SIG-M5 (cell line): ENCODE measurements at places on chromosomes 2 and 18.

GRCh38 chr2:88451811-88452564 lies 505 bp downstream of the FOXI3 start:
- no peak for DNase-seq

- DNase-seq = no peak
These were observed 187.1 kb upstream of the HAAO start for GRCh38 chr2:42979416-42979869.

- DNase-seq = no peak
These were observed 183.9 kb upstream of the KLHL14 start for GRCh38 chr18:32956591-32957315.

GRCh38 chr2:214075456-214075855 lies 335.4 kb upstream of the VWC2L start:
- DNase-seq = no peak

DNA sequence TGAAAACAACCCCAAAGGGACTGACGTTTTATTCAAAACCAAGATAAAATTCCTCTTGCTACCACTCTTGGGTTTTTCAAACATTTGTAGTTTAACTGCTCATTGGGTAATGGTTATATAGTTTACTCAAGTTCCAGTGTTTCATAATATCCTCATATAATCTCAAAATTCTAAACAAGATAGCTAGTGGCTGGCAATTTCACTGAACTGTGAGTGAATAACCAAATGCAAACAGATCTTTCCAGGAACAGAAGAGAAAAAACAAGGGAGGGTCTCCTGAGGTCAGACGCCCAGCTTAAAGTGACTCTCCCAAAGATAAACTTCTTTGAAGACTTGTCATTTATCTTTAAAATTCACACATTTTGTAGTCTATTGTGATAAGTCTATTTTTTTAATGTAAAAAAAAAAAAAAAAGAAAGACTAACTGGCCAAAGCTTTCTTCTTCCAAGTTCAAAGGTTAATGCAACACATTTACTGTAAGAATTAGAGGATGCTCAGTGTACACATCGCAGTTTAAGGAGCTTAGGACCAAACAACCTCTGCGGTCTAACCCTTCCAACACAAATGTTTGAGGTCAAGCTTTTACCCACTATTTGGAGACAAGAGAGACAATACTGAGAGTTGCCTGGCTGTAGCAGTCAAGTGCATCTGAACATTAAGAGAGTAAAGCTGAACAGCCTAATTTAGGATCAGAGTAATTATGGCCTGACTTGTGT lies 26.6 kb downstream of the LPIN2 start:
- no peak for DNase-seq

GRCh38 chr2:9795071-9795470 lies 48.2 kb upstream of the TAF1B start:
- DNase-seq = no peak

DNA sequence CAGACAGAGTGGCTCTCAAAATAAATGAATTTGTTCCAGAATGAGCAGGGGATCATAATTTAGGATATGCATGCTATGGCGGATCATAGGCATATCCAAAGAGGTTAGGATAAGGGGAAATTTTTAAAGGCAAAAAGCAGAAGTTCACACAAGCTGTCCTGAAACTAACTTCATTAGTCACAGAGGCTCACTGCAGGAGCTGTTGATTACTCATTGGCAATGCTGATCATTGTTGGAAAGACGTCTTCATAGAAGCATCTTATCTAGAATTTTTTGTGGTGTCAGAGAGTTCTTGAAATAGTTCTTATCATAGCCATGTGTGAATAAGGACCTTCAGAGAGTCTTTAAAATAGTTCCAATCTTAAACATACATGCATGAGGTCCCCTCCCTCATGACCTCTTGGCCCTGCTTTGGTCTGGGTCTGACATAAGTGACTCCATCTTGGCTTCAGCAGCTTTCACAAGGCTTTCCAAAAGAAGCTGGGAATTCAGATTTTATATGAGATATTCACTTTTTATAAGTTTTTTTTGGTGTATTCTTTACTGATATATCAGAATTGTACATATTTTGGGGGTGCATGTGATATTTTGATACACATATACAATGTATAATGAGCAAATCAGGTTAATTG lies 7.5 kb upstream of the CCDC195 start:
- DNase-seq = no peak
